Memory B cell (primary cell): ENCODE measurements at places on chromosomes 7 and 10.

- DNase-seq, result no peak
These were observed 47.8 kb upstream of the PIK3AP1 start for GRCh38 chr10:96768136-96768535.

- DNase-seq, result peak; percentile 18
These were observed 13.9 kb downstream of the DNAJC1 start for GRCh38 chr10:21989453-21990154.

DNA sequence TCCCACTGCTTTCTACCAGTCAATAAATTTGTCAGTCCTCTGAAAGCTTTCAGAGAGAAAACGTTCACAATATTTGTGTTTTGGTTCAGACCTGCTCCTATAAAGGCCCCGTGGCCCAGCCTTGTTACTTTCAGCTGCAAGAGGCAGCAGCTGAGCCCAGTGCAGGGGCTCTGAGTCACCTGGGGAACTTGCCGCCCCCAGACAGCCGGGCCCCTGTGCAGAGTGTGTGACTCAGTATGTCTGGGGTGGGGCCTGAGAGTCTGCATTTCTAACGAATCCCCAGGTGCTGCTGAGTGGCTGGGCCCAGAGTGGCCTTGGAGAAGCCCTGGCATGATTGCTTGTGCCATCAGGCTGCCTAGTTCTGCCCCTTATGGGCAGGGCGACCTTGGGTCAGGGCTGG lies 303.5 kb downstream of the PAXIP1 start:
- no peak for DNase-seq

- no peak for DNase-seq
These were observed 13.4 kb downstream of the SLC29A4 start for GRCh38 chr7:5296015-5296610.

DNA sequence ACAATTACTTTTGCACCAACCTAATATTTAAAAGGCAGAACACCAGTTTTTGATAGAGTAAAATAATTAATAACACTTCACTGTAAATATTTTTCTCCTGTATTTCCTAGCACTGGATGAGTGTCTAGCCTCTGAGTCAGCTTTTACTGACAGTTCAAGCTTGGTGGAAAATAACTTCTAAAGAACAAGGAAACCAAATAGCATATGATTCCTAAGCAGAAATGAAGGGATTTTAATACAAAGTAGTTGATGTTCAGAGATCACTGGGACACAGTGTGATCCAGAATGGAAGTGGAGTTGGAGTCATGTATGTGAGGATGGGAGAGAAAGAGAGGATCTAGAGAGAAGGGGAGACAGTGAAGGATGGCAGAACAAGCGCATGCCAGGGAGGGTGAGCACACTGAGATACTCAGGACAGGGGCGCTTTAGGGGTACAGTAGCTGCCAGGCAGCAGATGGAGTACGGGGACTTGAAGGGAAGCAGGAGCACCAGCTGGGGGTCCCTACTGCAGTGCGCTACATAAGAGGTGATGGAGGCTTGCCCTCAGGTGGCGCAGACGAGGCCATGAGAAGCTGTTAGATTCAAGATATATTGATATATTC lies 117.9 kb upstream of the KLF6 start:
- DNase-seq, result no peak

DNA sequence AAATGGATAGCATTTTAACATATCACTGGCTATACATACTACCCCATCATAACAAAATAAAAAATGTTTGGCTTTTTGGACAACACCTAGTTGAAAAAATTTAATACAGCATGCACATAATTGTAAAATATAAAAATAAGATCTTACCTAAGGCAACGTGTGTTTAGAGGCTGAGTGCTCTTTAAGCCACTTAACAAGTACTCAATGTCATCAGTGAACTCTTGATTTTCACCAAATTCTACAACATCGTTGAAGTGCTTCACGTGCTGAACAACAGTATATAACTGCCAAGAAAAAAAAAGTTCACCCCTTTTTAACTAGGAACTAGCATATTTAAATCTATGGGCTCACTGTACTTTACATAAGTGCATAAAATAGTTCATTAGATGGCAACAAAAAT lies 49.5 kb downstream of the WAPL start:
- no peak for DNase-seq

DNA sequence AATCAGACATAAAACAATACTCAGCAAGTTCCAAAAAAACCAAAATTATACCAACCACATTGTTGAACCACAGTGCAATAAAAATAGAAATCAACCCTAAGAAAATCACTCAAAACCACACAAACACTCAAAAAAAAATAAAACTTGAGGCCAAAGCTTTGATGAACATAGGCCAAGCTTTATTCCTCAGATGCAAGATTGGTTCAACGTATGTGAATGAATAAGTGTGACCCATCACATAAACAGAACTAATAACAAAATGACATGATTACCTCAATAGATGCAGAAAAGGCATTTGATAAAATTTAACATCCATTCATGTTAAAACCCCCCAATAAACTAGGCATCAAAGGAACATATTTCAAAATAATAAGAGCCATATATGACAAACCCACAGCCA lies 506.1 kb upstream of the FZD8 start:
- DNase-seq, result no peak

DNA sequence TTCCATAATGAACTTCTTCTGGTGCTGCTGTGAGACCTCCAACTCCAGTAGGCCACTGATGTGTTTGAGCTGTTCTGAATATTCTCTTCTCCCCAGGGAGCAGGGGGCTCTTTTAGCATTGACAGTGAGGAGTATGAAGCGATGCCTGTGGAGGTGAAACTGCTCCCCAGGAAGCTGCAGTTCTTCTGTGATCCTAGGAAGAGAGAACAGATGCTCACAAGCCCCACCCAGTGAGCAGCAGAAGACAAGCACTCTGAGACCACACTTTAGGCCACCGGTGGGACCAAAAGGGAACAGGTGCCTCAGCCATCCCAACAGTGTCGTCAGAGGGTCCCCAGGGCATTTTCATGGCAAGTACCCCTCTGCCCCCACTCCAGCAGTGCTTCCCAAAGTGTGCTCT lies 49.3 kb downstream of the DENND11 start:
- no peak for DNase-seq

DNA sequence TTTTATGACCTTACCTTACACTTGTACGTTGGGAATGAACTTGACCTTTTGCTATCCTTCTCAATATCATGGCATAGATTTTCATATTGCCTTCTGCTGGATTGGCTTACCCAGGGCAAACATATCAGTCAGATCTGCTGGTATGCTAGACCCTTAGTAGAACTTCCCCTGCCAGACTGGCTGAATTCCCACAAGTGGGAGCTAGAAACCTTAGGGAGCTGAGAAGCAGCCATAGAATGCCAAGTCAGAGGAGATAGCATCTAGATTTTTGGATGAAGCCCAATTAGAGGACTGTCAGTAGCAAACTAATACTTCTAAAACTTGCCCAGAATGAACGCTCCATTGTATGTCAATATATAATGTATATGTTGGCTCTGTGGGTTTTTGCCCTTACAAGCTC lies 385.0 kb downstream of the NXPH1 start:
- DNase-seq, result no peak

- DNase-seq, result no peak
These were observed 13.1 kb upstream of the ZMIZ2 start for GRCh38 chr7:44735403-44736165.

GRCh38 chr7:48299580-48300169 lies 128.4 kb downstream of the ABCA13 start:
- DNase-seq, result no peak

DNA sequence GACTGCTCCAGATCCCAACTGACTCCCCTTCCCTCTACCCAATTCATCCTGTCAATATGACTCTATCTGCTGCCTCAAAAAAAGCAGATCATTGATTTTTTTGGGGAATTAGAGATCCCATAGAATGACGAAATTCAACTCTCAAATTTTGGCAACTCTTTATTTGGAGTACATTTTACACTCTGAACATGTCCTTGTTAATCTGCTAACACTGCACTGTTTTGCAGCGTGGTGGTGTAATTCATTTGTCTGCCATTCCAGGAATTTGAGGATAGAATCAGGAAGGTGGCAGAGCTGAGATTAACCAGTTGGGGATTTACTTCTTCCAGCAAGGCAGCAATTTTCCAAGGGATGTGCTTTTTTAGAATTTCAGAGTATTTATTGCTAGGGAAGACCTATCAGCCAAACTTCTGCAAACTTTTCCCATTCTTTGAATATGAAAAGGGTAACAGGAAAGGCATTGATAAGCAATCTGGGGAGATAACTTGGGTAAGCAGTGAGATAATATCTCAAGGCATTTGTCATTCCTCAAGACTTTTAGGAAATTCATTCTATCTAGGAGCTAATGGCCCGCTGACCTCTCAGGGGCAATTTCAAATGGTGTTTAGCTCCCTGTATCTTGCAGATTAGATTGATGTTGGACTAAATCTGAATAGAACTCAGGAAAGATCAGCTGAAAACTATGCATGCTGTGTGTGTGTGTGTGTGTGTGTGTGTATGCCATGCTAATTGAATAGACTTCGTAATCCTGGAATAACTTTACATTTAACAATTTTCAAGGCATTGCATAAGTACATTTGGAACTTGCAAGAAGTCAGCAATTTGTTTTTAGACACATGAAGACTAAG lies 9.7 kb downstream of the BAMBI start:
- DNase-seq, result no peak

GRCh38 chr10:94049911-94050310 lies 56.2 kb downstream of the PLCE1 start:
- no peak for DNase-seq

- no peak for DNase-seq
These were observed 71.0 kb downstream of the GNAT3 start for GRCh38 chr7:80440883-80441282.

DNA sequence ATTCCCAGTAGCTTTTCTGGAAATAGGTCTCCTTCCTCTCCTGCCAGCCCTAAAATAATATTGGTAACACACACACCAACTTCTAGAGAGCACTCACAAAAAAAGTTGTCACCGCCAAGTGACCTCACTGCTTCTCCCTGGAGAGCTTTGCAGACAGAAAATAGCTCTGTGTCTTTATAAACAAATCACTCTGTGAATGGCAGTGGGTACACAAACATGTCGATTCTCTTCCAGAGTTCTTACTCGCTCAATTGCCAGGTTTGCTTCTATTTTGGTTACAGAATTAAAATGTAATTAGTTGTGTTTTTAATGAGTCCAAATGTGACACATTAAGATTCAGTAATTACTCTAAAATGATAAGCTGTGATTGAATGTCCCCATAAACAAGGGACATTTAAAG lies 649.2 kb upstream of the C7orf33 start:
- DNase-seq, result no peak

DNA sequence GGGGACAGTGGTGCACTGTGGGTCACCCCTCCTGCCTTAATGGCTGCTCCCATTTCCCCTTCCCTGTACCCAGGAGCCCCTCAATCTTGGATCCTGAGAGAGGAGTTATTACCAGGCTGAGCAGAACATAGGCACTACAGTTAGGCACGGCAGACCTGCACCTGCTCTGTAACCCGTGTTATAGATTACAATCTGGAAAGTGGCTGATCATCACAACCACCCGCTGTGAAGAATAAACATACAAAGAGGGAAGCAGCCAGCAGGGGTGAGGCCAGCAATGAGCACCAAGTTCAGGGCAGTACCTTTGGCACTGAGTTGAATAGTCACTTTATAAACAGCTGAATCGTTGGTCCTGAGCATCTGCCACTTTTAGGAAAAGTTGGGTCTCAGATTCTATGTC lies 1.7 kb downstream of the CDHR1 start:
- DNase-seq, result no peak

- no peak for DNase-seq
These were observed 18.6 kb downstream of the WDR37 start for GRCh38 chr10:1074748-1075308.

DNA sequence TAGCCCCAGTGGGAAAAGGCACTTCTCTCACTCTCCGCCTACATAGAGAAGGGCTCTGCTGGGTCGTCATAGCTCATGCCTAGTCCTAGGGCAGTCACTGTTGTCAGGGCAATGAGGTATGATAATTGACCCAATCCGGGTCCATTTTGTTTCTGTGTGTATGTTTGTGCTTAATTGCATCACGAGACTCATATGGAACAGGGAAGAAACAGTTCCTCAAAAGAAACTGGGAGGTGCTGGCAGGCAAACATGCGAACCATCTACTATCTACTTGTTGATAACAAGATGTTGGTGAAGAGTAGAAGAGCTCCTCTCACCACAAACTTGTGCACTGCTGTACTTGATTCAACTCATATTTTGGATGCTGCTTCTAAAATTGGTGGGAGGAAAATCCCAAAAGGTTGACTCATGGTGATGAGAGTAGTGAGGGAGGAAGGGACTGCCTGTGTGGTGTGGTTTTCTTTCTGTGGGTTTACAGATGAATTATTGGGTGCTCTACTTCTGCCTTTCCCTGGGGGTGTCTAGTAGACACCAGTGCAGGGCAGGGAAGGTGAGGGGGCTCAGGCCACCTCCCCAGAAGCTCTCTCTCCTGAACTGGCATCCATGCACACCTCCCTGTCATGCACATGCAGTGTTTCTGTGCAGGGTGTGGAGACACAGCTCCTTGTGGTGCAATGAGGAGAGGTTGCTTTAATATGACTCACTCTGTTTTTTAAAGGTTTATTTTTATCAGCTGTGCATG lies 29.4 kb downstream of the LSMEM1 start:
- DNase-seq, result no peak

DNA sequence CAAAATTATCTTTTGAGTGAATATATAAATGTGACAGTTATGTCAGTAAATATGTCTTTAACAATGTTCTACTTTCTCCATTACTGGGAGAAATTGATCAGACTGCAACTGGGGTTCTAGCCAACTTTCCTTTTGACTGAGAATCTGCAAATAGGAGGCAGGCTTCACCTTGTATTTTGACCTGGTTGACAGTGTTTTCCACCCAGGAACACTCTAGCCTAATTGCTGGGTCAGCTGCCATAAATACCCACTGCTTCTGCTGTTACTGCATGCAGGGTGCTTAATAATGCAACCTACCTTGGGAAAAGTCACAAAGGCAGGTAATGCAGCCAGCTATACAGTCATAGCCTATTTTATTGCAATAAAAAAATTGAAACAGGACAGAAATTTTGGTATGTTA lies 319.0 kb downstream of the DGKB start:
- DNase-seq, result no peak

GRCh38 chr10:12631787-12632562 lies 282.6 kb downstream of the CAMK1D start:
- no peak for DNase-seq

- peak; percentile 22 for DNase-seq
These were observed 31.0 kb upstream of the PFKP start for GRCh38 chr10:3036155-3037021.

- DNase-seq, result no peak
These were observed 340.1 kb upstream of the CHRM2 start for GRCh38 chr7:136528329-136528728.

- DNase-seq, result no peak
These were observed 131.5 kb upstream of the CTBP2 start for GRCh38 chr10:125291836-125292235.

GRCh38 chr7:23898619-23899018 lies 188.6 kb downstream of the STK31 start:
- no peak for DNase-seq

GRCh38 chr10:97485647-97486281 lies 12.5 kb downstream of the MMS19 start:
- no peak for DNase-seq

- DNase-seq, result no peak
These were observed 29.1 kb downstream of the NUDCD3 start for GRCh38 chr7:44461387-44461786.
